Breast epithelium (tissue), 4 donors: ENCODE measurements at places on chromosomes 1 and 21. TPM values are rescaled to one million over a fixed set of nuclear protein-coding genes. Genes with fewer than 3 reads are reported as not detected.

DNA sequence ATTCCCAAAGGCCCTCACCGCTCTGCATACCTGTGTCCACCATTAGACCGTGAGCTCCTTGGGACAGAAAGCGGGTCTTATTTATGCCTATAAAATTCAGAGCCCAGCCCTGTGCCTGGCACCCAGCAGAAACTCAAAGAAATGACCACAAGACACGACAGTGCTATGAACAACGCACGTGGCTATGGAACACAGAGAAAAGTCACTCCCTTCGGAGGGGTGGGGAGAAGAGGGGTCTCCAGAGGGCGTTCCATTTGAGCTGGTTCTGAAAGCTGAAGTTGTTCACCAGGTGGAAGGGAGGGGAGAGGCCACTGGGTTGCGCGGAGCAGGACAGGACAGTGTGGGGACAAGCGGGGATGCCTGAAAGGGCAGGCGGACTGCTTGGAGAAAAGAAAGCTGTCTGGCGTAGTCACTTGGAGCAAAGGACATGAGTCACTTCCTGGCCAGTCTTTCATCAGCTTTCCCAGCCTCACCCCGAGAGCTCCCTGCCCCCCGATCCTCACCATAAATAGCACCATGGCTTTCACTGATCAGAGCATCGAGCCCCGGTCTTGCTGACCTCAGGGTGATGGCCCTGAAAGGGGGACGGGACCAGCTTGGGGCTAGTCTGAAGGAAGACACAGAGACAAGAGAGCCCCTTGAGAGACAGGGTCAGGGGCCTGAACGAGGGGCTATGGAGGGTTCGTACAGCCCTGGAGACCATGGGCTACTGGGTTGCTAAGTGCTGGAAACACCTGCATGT lies 28.5 kb downstream of the ECE1 start:
- H3K36me3 ChIP-seq, result no peaks in the 10 kb centered on the region
- H3K27me3 ChIP-seq, result no peaks in the 10 kb centered on the region
- H3K4me3 ChIP-seq, result no peak overlapping the region
- peak overlapping the region; percentile 86 for H3K27ac ChIP-seq
- DNase-seq, result peak; percentile 59

DNA sequence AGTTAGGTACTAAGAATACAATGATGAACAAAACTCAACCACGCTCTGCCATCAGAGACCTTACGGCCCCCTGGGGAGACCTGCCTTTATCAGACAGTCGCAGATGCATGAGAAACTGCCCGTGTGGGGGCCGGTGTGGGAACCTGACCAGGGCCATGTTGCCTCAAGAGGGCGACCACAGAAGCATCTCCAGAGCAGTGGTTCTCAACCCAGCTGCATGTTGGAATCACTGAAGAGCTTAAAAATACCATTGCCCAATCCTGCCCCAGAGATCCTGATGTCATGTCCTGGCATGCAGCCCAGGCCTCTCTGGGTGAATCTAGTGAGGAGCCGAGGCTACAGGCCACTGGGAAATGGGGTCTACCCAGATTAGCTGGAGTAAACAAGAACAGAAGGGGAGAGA lies 108.7 kb downstream of the PRDM2 start:
- no peaks in the 10 kb centered on the region for H3K4me1 ChIP-seq
- H3K4me3 ChIP-seq, result no peak overlapping the region
- H3K27me3 ChIP-seq, result no peaks in the 10 kb centered on the region
- DNase-seq, result no peak
- H3K36me3 ChIP-seq, result no peaks in the 10 kb centered on the region
- no peak overlapping the region for H3K27ac ChIP-seq

GRCh38 chr1:37999430-38000232 lies 5.7 kb downstream of the FHL3 start:
- H3K36me3 ChIP-seq, result no peaks in the 10 kb centered on the region
- H3K27ac ChIP-seq, result peak overlapping the region; percentile 95
- DNase-seq, result peak; percentile 35
- no peaks in the 10 kb centered on the region for H3K27me3 ChIP-seq

GRCh38 chr1:162079030-162079429 lies 9.5 kb downstream of the NOS1AP start:
- no peak for DNase-seq
- no peaks in the 10 kb centered on the region for H3K4me1 ChIP-seq
- H3K27ac ChIP-seq, result no peak overlapping the region
- no peak overlapping the region for H3K4me3 ChIP-seq

DNA sequence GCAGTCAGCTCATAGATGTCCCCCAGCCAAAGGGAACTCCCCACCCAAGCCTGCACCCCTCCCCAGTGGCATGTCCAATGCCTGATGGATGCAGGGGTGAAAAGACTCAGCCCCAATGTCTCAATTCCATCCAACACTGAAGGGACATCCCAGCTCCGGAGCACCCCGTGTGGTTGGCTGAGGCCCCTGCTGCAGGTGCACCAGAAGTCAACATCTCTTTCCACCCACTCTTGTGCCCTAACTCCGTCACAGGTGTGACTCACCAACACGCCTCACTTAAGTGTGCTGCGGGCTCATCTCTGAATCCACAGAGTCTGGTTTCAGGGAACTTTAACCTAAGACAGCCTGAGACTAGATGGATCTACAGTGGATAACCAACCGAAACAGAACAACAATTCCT lies 40.9 kb upstream of the ZBTB18 start:
- no peaks in the 10 kb centered on the region for H3K27me3 ChIP-seq
- no peak overlapping the region for H3K27ac ChIP-seq
- H3K4me3 ChIP-seq, result no peak overlapping the region
- H3K4me1 ChIP-seq, result no peaks in the 10 kb centered on the region

GRCh38 chr1:64679177-64679576 lies 65.7 kb upstream of the RAVER2 start:
- H3K27me3 ChIP-seq, result no peaks in the 10 kb centered on the region
- DNase-seq, result no peak
- no peak overlapping the region for H3K27ac ChIP-seq
- no peaks in the 10 kb centered on the region for H3K4me1 ChIP-seq

- H3K36me3 ChIP-seq, result no peaks in the 10 kb centered on the region
- H3K27me3 ChIP-seq, result no peaks in the 10 kb centered on the region
- no peak overlapping the region for H3K27ac ChIP-seq
- H3K4me3 ChIP-seq, result no peak overlapping the region
- H3K4me1 ChIP-seq, result no peaks in the 10 kb centered on the region
Observed at GRCh38 chr21:35775778-35776544, 284.4 kb downstream of the SETD4 start.

GRCh38 chr1:213345621-213346020 lies 294.6 kb downstream of the RPS6KC1 start:
- no peaks in the 10 kb centered on the region for H3K4me1 ChIP-seq
- no peak overlapping the region for H3K27ac ChIP-seq
- H3K4me3 ChIP-seq, result no peak overlapping the region
- no peak for DNase-seq
- no peaks in the 10 kb centered on the region for H3K36me3 ChIP-seq

The CLCA2 gene
- total RNA-seq, result 1.3 TPM

The GREM2 gene
- 1.0 TPM for total RNA-seq

The AK4 gene
- total RNA-seq, result 47.3 TPM

The BCL2L15 gene
- total RNA-seq, result 0.44 TPM
